Osteocyte (in vitro differentiated cells): ENCODE measurements at places on chromosomes 2 and 18.

- no peak for DNase-seq
These were observed 68.1 kb downstream of the BOD1L2 start for GRCh38 chr18:57214976-57215375.

- no peak for DNase-seq
These were observed 44.5 kb upstream of the ACVR2A start for GRCh38 chr2:147800316-147800715.

DNA sequence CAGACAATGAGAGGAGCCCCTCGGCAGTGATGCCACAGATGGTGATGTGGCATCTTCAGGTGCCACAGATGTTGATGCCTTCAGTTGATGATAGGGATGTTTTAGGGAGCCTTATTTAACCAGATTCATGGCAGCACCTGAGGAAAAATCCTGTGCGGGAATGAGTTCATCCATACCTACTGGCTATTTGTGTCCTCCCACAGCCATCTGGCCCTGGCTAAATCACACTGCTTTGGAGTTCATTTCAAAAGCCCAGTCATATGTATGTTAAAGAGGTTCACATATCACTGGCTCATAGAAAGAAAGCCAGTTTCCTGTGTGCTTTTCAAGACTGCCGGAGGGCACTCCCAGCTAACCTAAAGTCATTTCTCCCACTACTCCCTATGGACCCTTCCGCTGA lies 131.3 kb downstream of the MCFD2 start:
- no peak for DNase-seq

GRCh38 chr2:237675316-237675715 lies 47.9 kb downstream of the LRRFIP1 start:
- DNase-seq, result no peak

- no peak for DNase-seq
These were observed 80.1 kb upstream of the CTDP1 start for GRCh38 chr18:79599441-79599931.

DNA sequence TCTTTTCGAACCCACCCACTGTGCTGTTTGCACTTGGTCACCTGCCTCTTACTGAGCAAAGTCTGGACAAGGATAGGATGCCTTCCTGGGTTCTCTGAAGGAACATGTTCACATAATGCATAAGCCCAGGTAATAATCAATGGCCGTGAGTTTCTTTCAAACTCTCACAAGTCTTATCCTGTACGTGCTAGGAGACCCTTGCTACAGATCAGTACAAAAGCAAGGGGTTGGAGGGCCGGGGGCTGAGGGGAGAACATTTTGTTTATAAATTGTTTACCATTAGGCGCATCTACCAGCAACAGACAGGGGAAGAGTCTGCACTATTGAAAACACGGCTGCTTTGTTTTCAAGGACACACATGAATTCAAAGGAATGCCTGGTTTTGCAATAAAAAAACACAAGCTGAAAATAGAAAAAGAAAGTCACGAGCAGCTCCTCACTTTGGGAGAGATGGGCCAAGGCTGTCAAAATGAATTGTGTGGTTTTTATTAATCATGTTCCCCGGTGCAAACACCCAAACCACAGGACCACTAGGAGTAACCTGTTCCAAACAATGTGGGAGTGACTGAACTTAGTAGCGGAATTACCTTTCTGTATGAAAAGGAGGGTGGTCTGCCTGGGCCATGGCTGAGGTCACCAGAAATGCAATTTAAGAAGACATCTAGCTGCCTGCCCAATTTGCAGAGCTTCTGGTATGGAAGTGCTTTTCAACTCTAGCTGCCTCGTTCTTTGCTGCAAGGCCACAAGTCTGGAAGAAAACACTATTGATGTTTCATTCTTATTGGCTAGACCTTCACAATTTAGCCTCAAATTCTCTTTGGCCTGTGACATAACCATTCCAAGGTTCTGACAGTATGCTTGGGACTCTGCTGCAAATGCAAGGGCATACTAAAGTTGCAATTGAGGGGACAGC lies 73.5 kb downstream of the CCBE1 start:
- DNase-seq, result no peak

GRCh38 chr2:236661762-236662110 lies 92.1 kb downstream of the ACKR3 start:
- DNase-seq, result no peak

GRCh38 chr2:6824962-6825361 lies 40.7 kb downstream of the CMPK2 start:
- DNase-seq, result no peak

DNA sequence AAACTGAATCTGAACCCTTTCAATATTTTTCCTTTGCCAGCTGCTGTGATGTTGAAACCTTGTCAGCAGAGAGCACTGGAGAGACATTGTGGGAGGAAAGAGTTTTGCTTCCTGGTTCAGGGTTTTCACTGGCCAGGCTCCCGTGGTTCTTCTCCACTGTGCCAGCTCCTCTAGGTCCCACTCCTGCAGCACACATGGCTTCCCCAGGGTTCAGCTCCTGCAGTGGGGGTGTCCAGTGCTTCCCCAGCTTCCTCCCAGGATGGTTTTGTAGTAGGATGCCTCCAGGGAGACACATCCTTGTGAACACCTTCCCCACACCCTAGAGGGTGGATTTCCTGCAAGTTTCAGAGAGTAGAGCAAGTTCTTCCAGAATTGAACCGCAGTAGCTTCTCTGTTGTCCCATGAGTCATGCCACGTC lies 24.0 kb upstream of the SULT1C3 start:
- no peak for DNase-seq

GRCh38 chr2:7523481-7524120 lies 606.4 kb downstream of the RNF144A start:
- DNase-seq, result no peak

DNA sequence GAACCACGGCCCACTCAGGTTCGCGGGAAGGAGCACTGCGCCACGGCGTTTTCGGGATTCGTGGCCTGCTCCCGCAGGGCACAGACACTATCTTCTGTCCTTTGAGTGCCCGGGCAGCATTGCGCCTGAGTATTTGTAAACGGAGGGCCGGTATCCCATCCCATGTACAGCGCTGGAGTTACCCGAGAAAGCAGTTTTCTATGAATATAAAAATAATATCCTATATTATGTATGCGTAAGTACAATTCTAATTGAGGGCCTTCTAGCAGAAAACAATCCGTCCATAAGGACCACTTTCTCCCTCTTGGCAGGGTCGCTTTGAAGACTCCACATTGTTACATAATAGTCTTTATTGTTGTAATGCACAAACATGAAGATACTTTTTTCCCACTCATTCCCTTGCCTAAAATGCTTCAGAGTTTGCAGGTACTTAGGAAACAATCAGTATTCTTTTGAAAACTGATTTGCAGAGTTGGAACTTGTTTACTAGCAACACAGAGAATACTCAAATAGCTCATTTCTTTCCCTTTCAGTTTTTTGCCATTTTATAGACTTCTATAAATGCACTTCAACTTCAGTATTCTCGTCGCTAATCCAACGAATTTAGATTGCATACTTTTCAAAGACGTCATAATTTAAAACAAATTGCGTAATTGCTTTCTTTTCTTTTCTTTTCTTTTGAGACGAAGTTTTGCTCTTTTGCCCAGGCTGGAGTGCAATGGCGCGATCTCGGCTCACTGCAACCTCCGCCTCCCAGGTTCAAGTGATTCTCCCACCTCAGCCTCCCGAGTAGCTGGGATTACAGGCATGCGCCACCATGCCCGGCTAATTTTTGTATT lies 1.0 kb upstream of the REV1 start:
- DNase-seq, result no peak

- DNase-seq, result no peak
These were observed 18.8 kb upstream of the SOS1 start for GRCh38 chr2:39139511-39140237.
